ENCODE measurements at places on chromosomes 5 and 9.

- DNase-seq, result no peak
Measured at GRCh38 chr5:75856056-75856455, 138.8 kb upstream of the POC5 start.

DNA sequence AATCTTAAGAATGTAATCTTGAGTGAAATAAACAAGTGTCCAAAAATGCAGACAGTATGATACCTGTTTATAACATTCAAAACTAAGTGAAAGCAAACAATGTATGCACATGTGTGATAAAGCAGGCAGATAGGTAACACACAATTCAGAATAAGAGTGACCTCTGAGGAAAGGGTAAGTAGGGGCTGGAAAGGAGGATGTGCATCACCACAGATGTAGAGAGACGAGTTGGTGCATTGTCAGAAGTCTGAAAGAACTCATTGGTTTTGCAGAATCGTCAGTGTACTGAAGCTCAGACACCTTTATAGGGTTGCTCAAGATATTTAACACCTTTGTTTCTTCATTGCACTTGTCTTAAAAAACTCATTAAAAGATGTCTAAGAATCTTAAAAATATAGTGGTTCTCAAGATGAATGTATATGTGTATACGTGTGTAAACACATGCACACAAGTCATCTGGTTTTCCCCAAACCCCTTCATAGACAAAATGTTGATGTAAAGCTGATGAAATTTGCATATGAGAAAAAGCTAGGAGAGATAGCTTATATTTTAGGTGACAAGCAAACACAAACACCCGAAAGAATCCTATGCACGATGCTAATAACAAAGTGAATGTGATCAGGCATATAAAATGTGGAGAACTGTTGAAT is 197.6 kb upstream of the MEF2C start:
- no peak for DNase-seq

DNA sequence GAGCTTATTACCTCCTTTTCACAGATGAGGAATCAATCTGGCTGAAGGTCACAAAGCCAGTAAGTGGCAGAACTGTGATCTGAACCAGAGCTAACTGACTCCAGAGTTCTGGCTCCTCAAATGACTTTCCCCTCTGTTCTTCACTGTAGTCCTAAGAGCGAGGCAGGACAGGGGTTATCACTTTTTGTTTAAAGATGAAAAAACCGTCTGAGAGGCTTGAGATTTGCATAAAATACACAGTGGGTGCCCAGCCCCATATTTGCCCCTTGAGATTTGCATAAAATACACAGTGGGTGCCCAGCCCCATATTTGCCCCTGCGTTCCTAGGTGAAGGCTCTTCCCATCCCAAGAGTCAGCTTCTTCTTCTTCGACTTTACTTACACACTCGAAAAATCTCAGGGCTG is 667 bp downstream of the FBXO10 start:
- no peak for DNase-seq

DNA sequence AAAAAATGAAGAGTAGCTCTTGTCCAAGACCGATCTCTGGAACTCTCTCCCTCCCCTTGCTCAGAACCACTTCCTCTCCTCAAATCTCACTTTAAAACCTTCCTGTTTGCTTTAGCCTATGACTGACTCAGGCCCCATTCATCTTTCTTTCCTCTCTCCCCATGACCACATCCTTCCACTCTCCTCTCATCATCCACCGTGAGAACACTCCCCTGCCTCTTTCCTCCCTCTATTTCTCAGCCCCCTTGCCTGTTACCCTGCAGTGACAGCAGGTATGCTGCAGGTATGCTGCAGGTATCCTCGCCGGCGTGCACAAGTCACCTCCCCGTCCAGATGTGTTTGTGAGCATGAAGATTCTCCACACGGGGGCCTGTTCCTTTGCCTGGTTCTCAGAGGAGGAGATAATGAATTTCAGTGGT is 505.3 kb downstream of the CCDC171 start:
- DNase-seq, result no peak

- no peak for DNase-seq
Measured at GRCh38 chr5:118551031-118551430, 437.3 kb downstream of the DTWD2 start.

- DNase-seq, result no peak
Measured at GRCh38 chr5:158877706-158878105, 222.0 kb downstream of the EBF1 start.

GRCh38 chr5:174459832-174460448 is 264.4 kb upstream of the MSX2 start:
- no peak for DNase-seq

- DNase-seq, result no peak
Measured at GRCh38 chr5:135826221-135826525, 8.3 kb upstream of the SLC25A48 start.

DNA sequence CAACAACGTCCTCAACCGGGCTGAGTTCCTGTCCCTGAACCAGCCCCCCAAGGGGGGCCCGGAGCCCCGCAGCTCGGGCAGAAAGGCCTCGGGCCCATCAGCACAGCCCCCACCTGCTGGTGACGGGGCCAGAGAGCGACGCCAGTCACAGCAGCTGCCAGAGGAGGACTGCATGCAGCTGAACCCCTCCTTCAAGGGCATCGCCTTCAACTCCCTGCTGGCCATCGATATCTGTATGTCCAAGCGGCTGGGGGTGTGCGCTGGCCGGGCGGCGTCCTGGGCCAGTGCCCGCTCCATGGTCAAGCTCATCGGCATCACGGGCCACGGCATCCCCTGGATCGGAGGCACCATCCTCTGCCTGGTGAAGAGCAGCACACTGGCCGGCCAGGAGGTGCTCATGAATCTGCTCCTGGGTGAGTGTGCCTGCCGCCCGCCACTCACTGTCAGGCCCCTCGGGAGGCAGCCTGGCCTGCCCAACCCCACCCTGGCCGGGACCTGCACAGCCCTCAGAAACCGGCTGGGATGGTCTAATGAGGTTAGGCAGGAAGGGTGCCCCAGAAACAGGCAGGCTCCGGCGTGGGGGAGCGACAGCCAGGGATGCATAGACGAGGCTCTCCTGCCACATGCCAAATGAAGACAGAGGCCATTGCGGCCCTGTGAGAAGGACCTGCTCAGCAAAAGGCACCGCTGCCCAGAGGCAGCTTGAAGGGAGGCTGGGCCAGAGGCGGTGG is 678 bp downstream of the PLPP7 start:
- no peak for DNase-seq

- no peak for DNase-seq
Measured at GRCh38 chr5:97009212-97009898, 73.5 kb downstream of the LNPEP start.

- no peak for DNase-seq
Measured at GRCh38 chr9:74498621-74499095, 1.5 kb downstream of the RORB start.

DNA sequence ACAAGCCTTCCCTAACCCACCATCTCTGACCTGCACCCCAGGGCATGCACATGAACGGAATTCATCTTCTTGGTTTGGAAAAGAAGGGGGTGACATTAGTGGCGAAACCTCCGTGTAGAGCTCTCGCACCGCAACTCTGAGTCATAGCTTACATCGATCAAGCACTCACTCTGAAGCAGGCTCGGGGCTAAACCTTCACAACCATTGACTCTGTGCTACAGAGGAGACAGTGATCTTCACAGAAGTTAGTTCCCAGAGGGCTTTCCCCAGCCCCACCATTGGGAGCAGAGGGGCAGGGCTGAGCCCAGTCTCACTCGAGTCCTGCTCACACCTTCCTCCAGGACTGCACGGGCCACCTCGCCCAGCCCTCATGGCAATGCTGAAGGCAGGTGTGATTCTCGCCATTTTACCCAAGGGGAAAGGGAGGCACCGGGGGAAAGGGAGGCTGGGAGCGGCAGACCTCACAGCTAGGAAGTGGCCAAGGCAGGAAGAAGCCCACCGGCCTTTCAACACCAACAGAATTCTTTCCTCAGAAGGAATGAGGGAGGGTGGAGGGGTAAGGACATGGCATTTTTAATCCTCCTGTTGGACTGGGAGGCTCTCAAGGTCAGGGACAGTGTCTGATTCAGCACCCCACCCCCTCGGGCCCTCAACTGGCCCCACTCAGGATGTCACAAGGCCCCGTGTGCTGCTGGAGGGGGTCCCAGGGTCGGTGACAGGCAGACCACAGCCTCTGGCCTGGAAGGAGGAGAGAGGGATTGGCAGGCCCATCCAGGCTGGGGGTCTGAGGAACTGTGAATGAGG is 25.9 kb upstream of the IL17B start:
- DNase-seq, result no peak

DNA sequence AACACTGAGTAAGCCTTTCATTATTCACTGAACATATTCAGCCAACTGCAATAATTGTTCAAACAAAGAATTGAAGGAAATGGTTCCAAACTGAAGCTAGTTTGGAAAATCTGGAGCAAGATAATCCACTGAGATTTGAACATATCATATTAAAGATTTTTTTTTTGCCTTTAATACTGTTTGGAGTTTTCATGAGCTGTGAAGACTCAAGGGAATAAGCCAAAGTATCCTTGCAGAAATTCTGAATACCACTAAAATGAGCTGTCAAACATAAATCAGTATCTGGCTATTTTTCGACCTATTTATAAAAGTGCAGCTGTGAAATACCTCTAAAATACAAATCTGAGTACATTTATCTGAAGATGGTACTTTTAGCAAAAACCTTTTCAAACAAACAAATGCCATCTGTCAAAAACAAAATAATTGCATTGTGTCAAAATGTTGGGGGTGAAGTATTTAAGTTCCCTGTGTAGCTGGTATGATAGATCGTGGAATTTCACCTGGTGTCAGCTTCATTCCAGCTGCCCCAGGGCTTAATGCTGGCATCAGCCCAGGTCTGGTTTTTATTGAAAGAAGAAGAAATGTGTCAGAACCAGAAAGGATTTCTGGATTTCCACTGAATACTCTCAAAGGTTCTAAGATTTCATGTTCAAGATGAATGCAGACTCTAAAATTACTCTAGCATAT is 149.0 kb upstream of the GRAMD2B start:
- no peak for DNase-seq

DNA sequence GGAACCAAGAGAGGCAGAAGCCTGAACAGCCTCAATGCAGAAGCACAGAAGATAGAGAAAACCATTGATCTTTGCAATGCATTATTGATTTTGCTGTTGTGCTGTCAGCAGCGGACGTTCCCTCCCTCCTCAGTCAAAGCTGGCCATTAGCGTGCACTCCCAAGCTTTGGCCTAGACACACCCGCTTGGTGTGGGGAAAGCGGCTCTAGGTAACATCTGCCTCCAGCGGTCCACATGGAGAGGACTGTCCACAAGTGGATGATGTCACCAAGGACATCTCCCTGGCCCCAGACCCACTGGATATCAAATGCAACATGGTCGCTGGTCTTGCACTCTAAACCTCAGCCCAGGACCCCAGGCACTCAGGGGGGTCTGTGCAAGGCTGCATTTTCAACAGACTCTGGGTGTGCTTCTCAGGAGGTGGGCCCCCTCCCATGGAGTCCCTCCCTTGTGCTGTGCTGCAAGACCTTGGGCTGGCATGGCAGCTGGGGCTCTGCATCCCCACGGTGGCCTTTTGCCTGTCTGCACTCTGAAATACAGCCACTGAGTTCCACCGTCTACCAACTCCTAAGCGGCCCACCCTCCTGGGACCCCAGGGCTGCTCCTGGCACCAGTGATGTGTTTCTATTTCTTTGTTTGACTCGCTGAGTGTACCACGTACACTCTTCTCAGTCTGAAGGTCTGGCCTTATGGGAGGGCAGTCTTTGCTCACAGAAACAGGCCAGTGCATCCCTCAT is 1.9 kb downstream of the SEMA4D start:
- no peak for DNase-seq

- DNase-seq, result no peak
Measured at GRCh38 chr9:91214867-91215266, 146.9 kb downstream of the AUH start.

DNA sequence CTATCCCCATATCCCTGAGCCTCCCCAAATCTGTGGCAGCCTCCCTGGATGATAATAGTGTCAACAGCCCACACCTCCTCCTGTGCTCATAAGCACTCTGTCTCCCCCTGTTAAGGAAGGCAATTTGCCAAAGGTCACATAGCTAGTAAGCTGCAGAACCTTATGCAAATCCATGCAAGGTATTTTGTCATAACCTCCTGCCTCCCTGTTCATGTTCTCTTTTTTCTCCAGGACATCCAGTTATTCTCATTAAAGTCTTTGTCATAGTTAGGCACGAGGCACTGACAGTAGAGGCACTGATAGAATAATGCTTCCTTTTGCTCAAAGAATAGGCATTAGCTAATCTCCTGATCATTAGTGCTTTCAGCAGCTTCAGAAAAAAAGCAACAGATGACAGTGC is 10.2 kb upstream of the AUH start:
- no peak for DNase-seq

DNA sequence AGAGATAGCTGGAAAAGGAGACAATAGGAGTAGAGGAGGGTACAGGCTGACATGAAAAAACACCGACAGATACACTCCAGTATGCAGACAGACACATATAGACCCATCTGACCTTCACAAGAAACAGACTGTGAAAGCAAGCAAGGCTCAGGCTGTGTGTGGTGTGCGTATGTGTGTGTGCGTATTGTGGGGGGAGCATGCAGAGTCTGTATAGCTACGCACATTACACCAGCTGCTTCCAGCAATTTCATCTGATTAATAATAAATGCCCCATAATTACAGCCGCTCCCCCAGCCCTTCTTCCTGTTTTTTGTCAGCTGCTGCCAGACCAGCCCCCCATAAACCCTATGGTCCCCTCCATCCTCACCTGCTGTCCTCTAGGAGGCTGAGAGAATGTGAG is 6.7 kb downstream of the CNTFR start:
- DNase-seq, result no peak

- DNase-seq, result peak; percentile 28
Measured at GRCh38 chr5:52800394-52801213, 12.9 kb downstream of the ITGA1 start.

GRCh38 chr5:129384193-129384592 is 75.9 kb upstream of the ADAMTS19 start:
- DNase-seq, result no peak

- DNase-seq, result no peak
Measured at GRCh38 chr5:35115920-35116319, 68.2 kb upstream of the AGXT2 start.

DNA sequence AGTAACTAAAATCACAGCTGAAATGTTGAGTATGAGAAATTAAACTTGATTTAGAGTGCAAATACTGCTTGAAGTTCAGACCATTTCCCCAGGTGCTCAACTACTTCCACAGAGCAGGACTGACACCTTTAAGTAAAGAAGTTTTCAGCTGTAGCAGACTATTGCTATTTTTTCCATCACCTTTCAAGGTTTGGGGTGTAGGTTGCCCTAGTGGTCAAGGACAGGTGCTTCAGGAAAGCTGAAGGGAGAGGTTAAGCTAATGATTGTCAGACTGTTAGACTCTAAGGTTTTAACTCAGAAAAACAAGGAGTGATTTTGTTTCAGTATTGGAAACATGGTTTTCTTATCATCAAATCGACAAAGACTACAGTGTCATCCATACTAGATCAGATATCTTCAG is 162.1 kb downstream of the CCDC192 start:
- no peak for DNase-seq

GRCh38 chr5:148492351-148492750 is 108.6 kb downstream of the FBXO38 start:
- no peak for DNase-seq

- no peak for DNase-seq
Measured at GRCh38 chr5:82760856-82761255, 316.3 kb downstream of the TMEM167A start.

Measured in cortex of kidney (tissue), 1 donor.